ENCODE measurements at places on chromosomes 1 and 21.

- no peak for DNase-seq
These were observed 59.7 kb downstream of the ROR1 start for GRCh38 chr1:63833363-63834119.

DNA sequence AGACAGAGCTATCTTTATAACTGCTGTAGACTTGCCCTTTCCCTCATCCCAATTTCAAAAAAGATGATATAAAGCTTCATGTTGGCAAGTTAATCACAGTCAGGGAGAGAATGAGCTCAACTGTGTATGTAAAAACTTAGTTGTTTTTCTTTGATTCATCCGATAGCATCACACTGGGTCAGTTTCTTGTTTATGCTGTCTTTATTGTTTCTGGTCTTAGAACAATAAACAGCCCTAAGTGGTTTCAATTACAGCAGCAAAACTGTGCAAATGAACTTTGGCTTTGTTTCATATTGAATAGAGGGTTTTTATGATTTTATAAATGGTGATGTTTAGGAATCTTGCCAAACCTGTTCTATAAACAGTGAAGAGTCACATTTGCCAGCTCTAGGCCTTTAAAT lies 423.8 kb upstream of the CXADR start:
- DNase-seq: no peak

- DNase-seq: no peak
These were observed 1.4 kb downstream of the CDA start for GRCh38 chr1:20590306-20590777.

- no peak for DNase-seq
These were observed 20.0 kb upstream of the CD101 start for GRCh38 chr1:116981521-116982037.

DNA sequence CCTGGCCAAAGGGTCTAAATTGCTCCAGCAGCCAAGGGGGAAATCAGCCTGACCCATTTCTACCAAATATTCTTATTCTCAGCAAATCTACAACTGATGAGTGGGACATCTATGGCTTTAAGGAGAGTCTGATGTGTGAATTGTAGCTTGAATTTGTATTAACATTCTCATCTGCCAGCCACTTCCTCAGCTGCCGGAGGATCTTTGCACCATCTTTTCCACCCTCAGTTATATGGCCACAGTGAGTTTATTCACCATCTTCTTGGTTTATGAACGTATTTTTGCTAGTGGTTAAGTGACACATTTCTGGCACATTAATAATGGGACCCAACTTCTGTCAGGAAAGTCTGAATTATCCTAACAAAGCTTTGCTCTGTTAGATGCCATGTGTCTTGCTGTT lies 69.6 kb downstream of the COLGALT2 start:
- no peak for DNase-seq

DNA sequence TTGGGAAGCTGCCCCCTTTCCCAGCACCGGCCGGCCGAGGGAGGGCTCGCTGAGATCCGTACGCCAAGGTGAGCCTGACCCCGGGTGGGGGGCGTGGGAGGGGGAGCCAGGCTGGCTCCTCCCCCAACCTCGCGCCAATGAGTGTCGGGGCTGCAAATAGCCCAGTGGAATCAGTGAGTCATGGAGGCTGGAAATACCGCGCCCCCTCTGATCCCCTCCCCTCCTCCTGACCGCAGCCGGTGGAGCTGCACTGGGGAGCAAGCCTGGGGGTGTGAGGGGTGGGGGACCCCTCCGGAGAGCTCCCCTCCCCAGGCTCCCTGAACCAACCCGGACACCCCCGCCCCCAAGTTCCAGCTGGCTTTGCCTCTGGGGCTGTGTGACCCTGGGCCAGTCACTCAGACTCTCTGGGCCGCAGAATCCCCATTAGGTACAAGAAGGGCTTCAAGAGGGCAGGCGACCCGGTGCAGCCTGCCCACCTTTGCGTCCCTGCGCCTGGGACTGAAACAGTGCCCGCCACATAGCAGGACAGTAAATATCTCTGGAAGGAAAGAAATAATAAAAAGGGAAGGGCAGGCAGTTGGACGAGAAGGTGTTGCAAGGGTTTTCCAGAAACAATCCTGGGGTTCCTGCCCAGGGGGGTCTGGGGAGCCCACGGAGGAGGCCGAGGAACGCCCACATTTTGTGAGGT lies 4.5 kb downstream of the HSPB7 start:
- DNase-seq: peak; percentile 51

DNA sequence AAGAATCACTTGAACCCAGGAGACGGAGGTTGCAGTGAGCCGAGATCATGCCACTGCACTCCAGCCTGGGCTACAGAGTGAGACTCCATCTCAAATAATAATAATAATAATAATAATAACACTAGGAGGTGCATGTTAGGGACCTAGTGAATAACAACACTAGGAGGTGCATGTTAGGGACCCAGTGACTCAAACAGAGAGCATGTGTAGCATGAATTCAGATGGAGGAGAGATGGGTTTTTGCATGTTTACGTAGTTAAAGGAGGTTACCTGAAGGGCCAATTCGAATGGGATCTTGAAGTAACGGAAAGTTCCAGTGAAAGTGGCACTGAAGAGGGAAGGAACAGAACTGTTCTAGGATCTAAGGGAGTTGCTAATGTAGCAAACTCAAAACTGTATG lies 7.1 kb upstream of the KCNK1 start:
- DNase-seq: no peak

- DNase-seq: no peak
These were observed 34.6 kb downstream of the STXBP3 start for GRCh38 chr1:108780937-108781574.

- no peak for DNase-seq
These were observed 64.2 kb downstream of the SERINC2 start for GRCh38 chr1:31476891-31477846.

GRCh38 chr21:32207406-32207716 lies 71.5 kb downstream of the MIS18A start:
- DNase-seq: no peak

- DNase-seq: no peak
These were observed 18.6 kb downstream of the CD247 start for GRCh38 chr1:167499664-167500101.

- DNase-seq: no peak
These were observed 141.6 kb downstream of the KCNT2 start for GRCh38 chr1:196466654-196467053.
